ENCODE measurements at places on chromosomes 5 and 9.
A peak's percentile ranks its signal among the peaks of the same experiment; 100 is the strongest.

DNA sequence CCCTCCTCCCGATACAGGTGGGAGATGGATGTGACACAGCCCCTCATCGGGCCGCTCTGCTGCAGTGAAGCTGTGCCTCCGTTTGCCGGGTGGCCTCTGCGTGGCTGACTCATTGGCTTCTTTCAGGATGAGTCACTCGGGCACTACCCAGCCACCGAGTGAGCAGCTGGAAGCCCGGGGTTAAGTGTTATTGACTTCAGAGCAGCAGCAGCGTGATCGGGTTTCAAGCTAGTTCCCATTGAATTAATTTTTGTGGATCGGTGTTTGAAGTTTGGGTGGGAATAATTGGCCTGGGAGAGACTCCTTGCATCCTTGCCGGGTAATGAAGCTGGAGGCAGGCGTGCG is 266.4 kb upstream of the IRX4 start:
- peak; percentile 16 for DNase-seq

- no peak for DNase-seq
These were observed 140.9 kb upstream of the SPEF2 start for GRCh38 chr5:35476797-35477196.

GRCh38 chr5:6373081-6373846 is 5.1 kb downstream of the MED10 start:
- DNase-seq: no peak

GRCh38 chr5:96716716-96717115 is 54.5 kb downstream of the CAST start:
- no peak for DNase-seq

GRCh38 chr5:15385037-15385436 is 114.9 kb upstream of the FBXL7 start:
- no peak for DNase-seq

DNA sequence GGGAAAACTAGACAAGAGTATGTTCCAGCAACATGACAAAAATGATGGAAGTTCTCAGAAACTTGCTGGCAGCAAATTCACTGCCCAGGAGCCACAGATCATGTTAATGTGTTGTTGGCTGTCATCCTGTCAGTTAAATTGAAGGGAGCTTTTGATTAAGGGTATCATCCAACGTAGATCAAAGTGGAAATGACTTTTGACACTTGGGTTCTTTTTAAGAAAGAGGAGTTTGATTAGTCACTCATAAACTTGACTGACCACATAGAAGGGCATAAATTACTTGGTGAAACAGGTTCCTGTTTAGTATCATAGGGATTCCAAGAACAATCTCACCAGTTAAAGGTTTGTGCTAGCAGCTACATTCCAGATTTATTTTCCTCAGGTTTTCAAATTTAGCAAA is 288.7 kb downstream of the CSNK1G3 start:
- DNase-seq: no peak

DNA sequence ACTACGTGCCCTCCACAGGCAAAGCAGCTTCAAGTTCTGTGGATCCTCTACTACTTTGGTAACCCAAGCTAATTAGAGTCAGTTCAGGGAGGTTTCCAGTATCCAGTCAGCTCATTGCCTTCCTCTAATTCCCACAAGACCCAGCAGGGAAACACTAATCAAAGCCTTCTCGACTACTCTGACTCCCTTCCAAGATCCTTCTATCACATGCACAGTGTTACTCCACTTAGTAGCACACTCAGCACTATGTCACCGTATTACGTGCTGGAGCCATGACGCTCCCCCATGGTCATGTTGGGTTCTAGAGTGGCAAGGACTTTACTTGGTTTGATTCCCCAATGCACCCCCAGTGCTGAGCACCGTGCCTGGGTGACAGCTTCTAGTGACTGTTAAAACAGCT is 53.0 kb downstream of the DCP2 start:
- DNase-seq: peak; percentile 94

DNA sequence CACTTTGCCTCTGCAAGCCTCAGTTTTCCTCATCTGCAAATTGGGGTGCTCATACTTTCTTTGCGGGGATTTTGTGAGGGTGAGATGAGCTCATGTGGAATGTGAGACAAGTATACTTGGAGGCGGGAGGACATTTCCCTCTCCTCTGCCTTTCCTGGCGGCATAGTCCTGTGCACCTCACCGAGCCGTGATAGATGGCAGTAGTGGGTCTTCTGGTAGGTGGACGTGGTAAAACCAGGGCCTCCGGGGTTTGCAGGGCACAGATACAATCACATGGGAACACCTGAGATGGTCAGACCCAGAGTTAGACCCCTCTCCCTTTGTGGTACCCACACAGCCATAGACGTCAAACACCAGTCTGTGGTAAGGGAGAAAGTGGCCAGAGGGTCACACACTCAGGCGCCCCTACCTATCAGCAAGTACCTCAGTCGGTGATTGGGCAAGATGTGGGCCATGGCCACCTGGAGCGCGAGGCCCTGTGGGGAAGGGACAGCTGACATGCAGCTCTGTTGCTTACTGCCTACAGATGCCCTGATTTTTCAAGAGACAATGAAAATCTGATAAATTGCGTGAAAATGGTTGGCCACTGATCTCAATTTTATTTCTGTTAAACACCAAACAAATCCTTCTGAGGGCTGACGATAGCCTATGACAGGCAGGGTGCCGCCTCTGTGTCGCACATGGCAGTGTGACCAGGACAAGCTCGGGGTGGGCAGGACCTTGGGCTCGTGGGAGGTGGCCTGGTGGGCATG is 9.9 kb downstream of the ERGIC1 start:
- DNase-seq: no peak

GRCh38 chr5:6359555-6360322 is 18.6 kb downstream of the MED10 start:
- DNase-seq: no peak

GRCh38 chr5:166062719-166063118 is 2228.7 kb upstream of the WWC1 start:
- DNase-seq: no peak

- peak; percentile 6 for DNase-seq
These were observed 180.8 kb downstream of the RASEF start for GRCh38 chr9:82882138-82882537.

DNA sequence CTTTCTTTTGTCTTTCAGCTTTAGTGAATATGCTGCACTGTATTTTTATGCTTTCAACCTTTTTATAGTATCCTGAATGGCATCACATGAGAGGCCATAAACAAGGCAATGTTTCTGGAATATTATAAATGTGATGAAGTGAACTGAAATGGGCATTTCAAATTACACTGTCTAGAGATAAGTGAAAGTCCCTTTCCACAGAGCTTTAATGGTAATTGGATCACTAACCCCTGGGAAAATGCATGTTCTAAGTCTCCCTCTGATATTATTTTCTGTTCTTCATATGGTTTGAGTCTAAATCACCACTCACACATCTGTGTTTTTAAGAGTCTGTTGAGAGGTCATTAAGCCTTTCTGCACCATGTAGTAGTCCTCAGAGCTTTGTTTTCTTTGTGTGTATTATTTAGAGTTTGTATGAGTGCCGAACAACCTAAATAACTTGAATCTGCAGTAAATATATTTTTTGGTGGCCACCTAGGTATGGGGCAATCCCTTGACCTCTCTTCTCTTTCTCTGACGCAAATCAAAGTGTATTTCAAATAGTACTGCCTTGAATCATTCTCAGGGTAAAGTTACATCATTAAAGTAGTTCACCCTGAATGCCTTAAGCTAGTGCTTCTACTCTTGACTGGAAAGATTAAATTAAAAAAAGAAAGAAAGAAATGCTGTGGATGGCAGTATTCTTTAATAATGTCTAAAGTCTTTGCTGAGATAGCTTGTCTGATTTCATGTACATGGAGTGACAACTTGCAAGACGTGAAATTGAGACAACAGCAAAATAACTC is 1931.0 kb upstream of the CDH6 start:
- DNase-seq: no peak

Measured in fibroblast of mammary gland (primary cell).